ENCODE measurements at places on chromosomes 11 and 22.

DNA sequence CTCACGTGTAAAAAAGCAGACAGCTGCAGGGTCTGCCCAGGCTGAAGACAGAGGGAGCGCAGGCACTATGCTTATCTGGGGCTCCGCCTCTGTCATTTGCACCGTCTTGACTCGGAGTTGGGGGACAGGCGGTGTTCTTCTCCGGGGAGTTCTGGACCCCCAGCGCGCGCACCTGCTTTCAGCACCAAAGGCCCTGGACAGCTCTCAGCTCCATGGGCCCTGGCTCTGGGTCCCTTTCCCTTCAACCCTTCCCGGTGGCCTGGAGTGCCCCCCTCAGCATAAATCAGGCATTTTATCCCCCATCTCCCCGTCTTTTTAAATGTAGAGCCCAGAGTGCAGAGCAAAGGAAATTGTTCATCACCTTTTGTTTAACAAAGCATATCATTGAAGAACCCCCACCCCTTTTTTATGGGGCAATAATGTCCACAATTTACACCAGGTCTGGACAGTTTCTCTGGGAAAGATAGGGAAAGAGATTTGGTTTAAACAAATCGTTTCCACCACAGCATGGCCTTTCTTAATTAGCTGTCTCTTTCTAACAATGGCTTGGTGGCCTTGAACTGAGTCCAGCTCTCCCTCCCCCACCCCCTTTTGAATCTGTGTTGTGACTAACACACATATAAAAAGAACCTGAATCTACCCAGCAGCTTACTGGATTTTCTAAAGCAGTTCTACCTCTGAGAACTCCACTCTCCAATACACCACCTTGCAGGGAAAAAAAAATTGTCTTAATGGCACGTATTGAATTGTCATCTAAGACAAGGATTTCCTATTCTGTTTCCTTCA, 1.7 kb downstream of the SEZ6L start:
- no peak for DNase-seq

GRCh38 chr11:20056109-20056949, 103.9 kb downstream of the DBX1 start:
- no peak for DNase-seq

- DNase-seq: no peak
These were observed 3.7 kb downstream of the SPCS2 start for GRCh38 chr11:74952752-74953151.

DNA sequence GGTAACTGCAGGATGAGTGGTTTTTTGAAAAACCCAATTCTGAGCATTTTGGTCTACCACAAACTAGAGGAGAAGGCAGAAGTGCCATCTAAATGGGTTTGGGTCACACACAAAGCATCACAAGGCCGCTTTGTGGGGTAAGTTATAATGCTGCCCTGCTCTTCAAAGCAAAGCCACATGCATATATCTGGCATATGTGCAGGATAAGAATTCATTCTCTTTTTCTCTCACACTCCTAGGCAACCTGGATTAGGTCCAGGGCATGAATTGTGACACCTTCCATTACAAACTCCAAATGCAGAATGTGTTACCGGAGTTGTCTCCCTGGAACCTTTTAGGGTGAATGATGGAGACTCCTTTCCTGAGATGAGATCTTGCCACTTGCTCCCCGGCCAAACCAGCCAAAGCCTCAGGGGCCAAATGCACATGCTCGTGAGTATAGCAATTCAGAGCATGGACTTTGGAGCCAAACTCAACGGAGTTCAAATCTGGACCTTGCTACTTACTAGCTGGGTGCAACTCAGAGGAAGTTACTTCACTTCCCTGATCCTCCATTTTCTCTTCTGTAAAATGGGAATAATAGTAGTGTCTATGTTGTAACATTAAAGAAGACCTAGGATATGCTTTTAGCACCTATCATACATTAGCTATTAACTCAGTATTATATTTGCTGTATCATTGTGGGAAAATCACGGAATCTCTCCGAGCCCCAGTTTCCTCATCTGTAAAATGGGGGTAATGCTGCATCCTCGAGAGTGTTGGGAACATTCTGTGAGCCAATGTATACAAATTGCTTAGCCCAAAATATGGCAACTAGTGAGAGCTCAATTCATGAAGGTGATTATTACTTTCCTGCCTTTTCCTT, 96.6 kb downstream of the COMMD9 start:
- DNase-seq: no peak

- DNase-seq: no peak
These were observed 4.4 kb downstream of the TSG101 start for GRCh38 chr11:18522388-18522787.

DNA sequence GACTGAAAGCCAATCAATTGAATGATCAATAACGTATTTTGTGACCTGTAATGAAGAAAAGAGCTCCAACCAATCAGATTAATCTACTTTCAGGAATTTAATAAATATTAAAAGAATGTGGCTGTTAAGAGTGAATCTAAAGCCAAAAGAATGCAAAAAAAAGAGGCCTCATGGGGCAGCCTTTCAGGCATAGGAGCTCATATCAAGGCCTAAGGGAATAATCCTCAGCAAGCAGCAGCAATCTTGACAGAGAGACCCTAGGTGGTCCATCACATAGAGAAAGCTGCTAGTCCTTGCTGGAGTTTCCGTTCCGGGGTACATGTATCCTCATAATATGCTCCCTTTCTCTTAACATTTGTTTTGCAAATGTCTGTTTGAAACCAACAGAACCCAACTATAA, 313.1 kb upstream of the PITPNB start:
- DNase-seq: no peak

- DNase-seq: no peak
These were observed 1.6 kb downstream of the PPP2R1B start for GRCh38 chr11:111764621-111765020.

- DNase-seq: peak; percentile 49
These were observed 15.1 kb downstream of the IFITM10 start for GRCh38 chr11:1735271-1735670.

GRCh38 chr22:43726964-43727543, 85.1 kb downstream of the EFCAB6 start:
- DNase-seq: no peak

DNA sequence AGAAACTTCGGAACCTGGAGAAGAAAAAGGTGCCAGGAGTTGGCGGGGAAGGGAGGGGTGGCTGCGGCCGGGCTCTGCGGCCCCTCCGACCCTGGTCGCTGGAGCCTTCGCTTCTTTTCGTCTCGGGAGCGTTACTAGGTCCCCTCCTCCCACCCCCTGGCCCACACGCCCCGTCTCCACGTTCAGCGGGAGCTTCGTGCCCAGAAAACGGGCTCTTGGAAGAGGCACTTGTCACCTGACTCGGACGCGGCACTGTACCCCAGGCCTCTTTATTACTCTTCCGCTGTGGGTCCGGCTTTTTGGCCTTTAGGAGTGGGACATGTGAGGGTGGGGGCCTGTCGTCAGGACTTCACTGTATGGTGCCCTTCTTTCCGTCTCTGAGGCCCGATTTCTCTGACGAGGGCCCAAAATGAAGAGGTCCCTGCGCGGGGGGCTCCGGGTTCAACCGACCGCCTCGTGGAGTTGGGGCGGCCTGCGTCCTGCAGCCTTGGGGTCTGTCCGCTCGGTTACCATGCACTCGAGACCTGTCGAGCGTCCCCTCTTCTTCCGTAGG, 1.2 kb downstream of the CAPRIN1 start:
- DNase-seq: no peak

DNA sequence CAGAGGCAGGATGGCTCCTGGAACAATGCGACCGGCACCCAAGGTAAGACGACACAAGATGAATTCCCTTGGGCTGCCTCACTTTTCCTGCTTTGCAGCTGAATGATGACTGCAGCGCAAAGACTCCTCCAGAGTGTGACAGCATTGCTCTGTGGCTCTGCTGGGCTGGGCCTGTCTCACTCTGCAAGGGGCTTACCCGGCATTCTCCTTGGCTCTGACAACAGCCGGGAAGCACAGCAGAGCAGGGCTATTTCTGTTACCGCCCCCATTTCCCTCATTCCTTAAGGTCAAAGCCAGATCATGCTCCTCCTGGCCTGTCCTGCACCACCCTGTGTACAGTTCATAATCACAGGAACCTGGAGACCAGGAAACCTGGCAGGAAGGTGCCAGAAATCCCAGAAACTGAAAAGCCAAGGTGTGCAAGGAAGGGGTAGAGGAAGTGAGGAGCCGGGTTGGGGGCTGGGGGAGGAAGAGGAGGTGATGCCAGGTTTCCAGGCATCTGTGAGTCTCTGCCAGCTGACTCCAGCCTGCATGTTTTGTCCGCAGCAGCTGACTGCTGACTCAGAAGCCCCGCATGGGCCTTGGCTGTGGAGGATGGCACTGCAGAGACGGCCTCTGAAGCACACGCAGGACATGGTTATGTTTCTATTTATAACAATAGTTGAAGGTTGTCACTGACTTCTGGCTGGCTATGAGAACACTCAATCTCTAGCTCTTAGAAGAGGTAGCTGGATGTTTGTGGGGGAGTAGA, 113.6 kb downstream of the MICAL3 start:
- no peak for DNase-seq

DNA sequence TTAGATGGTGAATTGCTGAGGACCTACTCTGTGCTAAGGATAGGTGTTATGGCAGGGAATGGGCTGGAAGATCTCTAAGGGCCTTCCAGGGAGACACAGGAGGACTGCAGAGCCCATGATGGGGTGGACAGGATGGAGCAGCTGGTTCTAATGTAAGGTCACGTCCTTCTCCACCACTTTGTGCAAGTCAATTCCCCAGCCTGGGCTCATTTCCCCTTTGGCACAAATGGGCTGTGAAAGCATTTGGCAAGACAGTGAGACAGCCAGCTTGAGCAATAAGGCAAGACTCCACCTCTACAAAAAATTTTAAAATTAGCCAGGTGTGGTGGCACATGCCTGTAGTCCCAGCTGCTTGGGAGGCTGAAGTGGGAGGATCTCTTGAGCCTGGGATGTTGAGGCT, 81.4 kb upstream of the THY1 start:
- no peak for DNase-seq

DNA sequence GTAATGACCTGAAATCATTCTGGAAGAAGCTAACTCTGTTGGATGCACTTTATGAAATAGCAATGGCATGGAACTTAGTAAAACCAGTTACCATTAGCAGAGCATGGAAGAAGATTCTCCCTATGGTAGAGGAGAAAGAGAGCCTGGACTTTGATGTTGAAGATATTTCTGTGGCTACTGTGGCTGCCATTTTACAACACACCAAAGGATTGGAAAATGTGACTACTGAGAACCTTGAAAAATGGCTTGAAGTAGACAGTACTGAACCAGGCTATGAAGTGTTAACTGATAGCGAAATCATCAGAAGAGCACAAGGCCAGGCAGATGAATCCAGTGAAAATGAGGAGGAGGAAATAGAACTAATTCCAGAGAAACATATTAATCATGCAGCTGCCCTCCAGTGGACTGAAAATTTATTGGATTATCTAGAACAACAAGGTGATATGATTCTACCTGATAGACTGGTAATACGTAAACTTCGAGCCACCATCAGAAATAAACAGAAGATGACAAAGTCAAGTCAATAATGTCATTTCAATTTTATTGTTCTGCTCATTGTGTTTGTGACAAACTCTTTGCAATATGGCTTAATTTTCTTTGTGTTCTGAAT, 2.0 kb downstream of the JRKL start:
- no peak for DNase-seq

- no peak for DNase-seq
These were observed 19.2 kb downstream of the GLYATL1 start for GRCh38 chr11:58958500-58958899.

DNA sequence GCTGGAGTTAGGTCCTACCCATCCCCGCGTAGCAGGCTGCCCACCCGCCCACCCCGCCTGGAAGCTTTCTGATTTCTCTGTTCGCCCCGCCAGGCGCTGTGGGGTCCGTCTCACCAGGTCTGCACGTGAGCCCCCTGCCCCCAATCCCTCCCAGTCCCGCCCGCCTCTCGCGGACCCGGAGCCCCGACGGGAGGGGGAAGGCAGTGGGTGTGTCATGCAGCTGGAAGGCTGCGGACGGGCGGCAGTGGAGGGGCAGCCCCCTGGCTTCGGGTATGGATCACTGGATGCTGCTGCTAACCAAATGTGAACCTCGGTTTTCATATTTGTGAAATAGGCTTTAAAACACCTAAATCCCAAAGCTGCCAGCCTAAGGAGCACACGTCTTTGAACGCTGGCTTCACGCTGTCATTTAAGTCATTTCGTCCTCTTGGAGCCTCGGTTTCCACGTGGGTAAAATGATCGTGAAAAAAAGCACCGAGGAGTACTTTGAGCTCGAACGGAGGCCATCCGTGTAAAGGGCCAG, 568 bp upstream of the BIK start:
- DNase-seq: no peak

DNA sequence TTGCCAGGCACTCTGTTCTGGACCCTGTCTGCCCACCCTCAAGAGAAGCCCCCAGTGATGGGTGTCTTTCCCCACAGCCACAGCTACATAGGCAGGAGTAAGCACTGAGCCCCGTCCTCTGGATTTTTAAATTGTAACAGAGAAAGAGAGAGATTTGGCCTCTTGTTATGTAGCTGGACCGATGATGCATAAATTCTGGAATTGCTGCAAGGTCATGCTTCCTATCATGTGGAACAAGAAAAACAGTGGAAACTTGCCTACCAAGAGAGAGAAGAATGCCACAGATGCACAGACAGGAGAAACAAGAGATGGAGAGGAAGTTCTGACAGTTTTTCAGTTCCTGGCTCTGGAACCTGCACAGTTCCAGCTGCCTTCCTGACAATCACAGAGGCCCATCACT, 150.2 kb downstream of the ETS1 start:
- DNase-seq: no peak

- no peak for DNase-seq
These were observed 36.5 kb downstream of the PRDM11 start for GRCh38 chr11:45182902-45183301.

GRCh38 chr22:33492210-33492651, 428.0 kb downstream of the LARGE1 start:
- DNase-seq: no peak

DNA sequence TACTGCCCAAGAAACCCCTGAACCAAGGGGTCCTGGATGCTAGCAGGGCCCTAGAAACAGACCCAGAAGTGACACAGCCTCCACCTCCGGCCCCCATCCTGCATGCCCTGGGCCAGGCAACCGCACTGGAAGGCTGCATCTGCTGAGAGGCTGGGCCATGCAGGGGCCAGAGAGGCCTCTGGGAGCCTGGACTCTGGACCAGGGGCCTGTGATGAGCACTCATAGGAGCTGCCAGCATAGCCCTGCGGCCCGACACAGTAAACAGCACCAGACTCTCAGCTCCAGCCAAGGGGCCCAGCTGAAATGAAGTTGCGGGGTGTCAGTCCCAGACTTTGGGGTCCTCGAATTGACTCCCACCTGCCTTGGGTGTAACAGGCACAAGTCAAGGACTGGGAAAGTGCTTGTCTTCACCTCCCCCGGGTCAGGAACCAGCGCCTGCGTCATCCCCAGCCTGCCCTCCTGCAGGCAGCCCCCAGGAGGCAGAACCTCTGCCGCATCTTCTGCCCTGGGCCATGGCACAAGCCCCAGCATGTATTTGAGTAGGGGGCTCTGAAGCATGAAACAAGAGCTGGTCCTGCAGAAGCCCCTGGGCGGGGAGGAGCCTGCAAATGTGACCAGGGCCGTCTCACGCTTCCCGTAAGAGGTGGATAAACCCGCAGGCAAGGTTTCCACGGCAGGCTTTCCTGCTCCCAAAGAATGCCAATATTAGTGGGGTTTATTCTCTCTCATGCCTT, 25.2 kb upstream of the CCND1 start:
- DNase-seq: no peak

- no peak for DNase-seq
These were observed 84.1 kb downstream of the DGCR2 start for GRCh38 chr22:19038164-19038546.

GRCh38 chr22:45082795-45083194, 73.0 kb upstream of the PHF21B start:
- no peak for DNase-seq

- DNase-seq: no peak
These were observed 11.4 kb downstream of the FAM181B start for GRCh38 chr11:82722231-82722630.

Measured in RWPE2 (cell line).